Small intestine (tissue), 16 donors: ENCODE measurements at places on chromosomes 3 and 15. TPM values are rescaled to one million over a fixed set of nuclear protein-coding genes. Genes with fewer than 3 reads are reported as not detected.

Gene LYZL4
- polyA plus RNA-seq = not detected

Gene NR2F2
- 3.6 TPM for polyA plus RNA-seq

Gene EFCC1
- polyA plus RNA-seq = 1.6 TPM

Gene LHFPL4
- polyA plus RNA-seq = 1.2 TPM

DNA sequence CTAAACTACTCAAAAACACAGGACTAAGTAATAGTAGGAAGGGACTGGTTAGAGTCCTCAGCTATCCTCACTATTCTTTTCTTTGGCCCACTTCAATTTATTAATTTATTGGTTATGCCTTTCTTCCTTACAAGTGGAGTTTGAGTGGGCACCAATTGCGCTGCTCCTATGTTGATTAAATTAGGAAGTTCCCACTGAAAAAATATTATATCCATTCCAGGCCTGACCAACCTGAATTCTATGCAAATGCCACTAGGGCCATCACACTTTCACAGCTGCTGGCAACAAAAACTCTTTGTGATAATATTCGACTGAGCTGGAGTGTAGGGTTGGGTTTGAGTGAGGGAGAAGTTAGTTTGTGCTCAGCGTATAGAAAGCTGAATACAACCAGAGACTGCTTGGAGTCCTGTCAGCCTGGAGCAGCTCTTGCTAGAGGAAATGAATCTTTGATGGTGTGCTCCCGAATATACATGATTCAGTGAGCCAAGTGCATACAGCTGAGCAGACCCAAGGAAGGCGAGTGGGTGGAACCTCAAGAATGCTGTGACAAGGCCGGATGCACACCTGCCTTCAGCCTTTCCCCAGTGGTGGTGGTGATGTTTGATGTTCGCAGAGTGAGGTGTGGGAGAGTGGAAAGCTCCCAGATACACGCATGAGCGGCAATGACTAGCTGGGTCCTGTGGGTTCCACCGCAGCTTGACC, 1.5 kb downstream of the ARHGEF3 start:
- peaks cover 7% of the 10 kb centered on the region for H3K4me1 ChIP-seq
- no peaks in the 10 kb centered on the region for H3K27me3 ChIP-seq
- peak overlapping the region; percentile 66 for H3K4me3 ChIP-seq
- no peaks in the 10 kb centered on the region for H3K36me3 ChIP-seq

DNA sequence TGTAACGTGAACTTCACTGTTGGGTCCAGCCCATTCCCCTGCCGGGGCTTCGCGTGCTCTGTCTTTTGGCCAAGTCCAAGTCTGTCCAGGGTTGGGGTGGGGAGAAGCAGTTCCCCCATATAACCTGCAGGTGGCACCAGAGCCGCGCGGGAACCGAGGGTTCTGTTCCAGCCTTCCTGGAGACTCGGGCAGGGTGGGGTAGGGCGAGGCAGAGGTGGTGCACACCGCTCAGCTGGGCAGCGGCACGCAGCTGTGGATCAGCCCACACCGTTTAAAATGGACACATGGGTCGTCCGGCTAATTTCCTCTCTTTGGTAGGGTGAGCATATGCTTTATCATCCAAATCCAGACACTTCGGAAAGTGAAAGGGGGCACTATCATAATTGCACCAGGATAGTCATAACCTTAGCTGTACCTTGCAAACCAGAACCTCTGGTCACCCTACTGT, 118.1 kb downstream of the TBC1D2B start:
- H3K27me3 ChIP-seq = no peaks in the 10 kb centered on the region
- peak; percentile 82 for DNase-seq
- H3K4me1 ChIP-seq = peaks cover 21% of the 10 kb centered on the region
- H3K27ac ChIP-seq = peak overlapping the region; percentile 92
- H3K36me3 ChIP-seq = no peaks in the 10 kb centered on the region

GRCh38 chr15:57911247-57911646, 154.3 kb downstream of the ALDH1A2 start:
- no peak overlapping the region for H3K4me3 ChIP-seq
- H3K27ac ChIP-seq = no peak overlapping the region
- H3K4me1 ChIP-seq = no peaks in the 10 kb centered on the region
- no peaks in the 10 kb centered on the region for H3K36me3 ChIP-seq

DNA sequence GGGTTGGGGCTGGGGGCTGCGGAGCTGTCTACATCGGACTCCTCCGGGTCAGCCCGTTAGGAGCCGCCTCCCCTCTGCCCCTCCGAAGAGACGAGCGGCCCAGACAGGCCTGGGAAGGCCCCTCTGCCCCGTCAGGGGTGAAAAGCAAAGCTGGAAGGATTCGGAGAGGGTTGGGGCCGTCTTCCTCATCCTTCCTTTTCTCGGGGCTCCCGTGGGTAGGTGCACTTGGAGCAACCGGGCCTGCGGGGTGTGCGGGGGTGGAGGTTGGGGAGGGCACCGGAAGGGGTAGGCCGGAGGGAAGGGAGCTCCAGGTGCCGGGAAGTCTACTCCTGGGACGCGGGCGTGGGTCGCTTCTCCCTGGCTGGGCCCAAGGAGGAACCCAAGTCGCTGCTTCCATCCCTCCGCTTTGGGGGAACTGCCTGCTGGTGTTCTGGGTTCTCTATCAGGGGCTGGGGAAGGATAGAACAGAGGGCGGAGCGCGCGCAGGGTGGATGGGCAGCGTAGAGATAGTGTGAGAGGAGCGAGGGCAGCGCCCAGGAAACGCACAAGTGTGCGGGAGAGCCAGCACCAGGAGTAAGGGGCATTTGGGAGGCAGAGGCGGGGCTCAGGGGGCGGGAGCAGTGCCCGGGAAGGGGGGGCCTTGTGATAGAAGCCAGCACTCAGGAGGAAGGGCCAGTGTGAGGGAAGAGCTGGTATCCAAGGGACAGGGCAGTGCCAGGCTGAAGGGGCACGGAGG, 590 bp downstream of the POLR2H start:
- H3K36me3 ChIP-seq = peaks cover 44% of the 10 kb centered on the region
- no peaks in the 10 kb centered on the region for H3K27me3 ChIP-seq
- H3K4me3 ChIP-seq = peak overlapping the region; percentile 88
- H3K27ac ChIP-seq = peak overlapping the region; percentile 94
- DNase-seq = peak; percentile 85

GRCh38 chr3:135973841-135974240, 8.3 kb downstream of the PPP2R3A start:
- H3K27ac ChIP-seq = no peak overlapping the region
- no peak for DNase-seq
- no peaks in the 10 kb centered on the region for H3K27me3 ChIP-seq
- H3K36me3 ChIP-seq = no peaks in the 10 kb centered on the region
